ENCODE measurements at places on chromosomes 2 and 18. TPM values are rescaled to one million over a fixed set of nuclear protein-coding genes. Genes with fewer than 3 reads are reported as not detected.

IL36A gene
- not detected for total RNA-seq

FOXD4L1 gene
- 0.14 TPM for total RNA-seq

CHRND gene
- not detected for total RNA-seq

GRCh38 chr2:16971722-16972234 lies 306.1 kb upstream of the CYRIA start:
- DNase-seq, result no peak

- no peak for DNase-seq
Measured at GRCh38 chr18:61991201-61991600, 98.4 kb upstream of the RNF152 start.

DNA sequence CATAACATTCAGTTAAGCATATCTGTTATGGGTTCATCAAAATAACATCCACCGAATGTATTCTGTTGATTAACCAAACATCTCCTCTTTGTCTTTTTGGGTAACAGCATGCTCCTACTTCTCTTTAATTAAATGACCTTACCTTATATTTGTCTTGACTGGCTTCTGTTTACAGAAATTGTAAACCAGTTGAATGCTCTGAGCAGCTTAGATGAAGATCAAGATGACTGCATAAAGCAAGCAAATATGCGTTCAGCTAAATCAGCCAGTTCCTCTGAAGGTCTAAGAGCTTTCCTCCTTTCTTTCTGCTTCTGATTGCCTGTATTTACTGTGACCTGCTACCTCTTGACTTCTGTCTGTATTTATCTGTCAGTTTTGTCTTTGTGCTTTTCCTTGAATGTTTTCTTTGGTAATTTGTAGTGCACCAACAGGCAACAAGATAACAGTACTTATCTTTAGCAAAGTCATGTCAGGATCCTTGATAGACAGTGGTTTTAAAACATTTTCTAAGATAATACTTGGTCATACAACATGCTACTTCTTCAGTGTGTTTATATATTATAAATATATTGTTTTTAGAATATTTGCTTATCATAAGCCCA lies 152.8 kb downstream of the EHBP1 start:
- no peak for DNase-seq

Data from activated CD4-positive, alpha-beta T cell treated with anti-CD3 and anti-CD28 coated beads for 36 hours (primary cell).